ENCODE measurements at places on chromosomes 3 and 15.

DNA sequence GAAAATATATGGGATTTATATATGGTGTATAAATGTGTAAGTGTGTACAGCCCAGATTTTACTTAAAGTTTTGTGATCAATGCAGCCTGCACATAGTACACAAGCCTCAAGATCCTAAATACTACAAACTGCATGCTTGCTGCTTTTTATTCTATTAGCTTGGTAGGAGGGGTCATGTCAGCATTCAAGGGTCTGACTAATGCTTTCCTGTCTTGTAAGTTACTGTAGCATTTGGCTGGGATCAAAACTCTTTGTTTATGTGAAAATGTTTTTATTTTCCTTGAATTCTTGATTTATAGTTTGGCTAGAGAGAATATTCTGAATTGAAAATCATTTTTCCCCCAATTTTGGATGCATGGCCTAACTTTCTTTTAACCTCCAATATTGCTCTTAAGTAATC lies 370.9 kb downstream of the NSUN3 start:
- no peak for ATAC-seq

- peak; percentile 58 for ATAC-seq
These were observed 448 bp downstream of the SHISA5 start for GRCh38 chr3:48503401-48504050.

DNA sequence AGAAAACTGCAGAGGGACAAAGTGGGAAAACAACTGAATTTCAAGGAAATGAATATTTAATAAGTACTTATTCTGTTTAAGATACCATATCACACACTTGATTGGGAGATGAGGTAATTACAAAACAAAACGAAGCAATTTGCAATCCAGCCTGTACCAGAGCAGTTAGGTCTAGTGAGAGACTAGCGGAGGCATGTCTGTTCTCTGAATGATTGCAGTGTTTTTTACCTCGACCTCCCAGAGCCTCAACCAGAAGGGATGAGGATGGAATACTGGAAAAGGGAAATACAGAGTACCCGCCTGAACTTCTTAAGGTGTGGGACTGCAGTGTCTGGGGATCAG lies 59.5 kb downstream of the PIK3CB start:
- peak; percentile 21 for ATAC-seq

- ATAC-seq: peak; percentile 73
These were observed 82.4 kb upstream of the DLG1 start for GRCh38 chr3:197380786-197381185.

GRCh38 chr15:34297059-34297458 lies 40.5 kb downstream of the SLC12A6 start:
- ATAC-seq: no peak

DNA sequence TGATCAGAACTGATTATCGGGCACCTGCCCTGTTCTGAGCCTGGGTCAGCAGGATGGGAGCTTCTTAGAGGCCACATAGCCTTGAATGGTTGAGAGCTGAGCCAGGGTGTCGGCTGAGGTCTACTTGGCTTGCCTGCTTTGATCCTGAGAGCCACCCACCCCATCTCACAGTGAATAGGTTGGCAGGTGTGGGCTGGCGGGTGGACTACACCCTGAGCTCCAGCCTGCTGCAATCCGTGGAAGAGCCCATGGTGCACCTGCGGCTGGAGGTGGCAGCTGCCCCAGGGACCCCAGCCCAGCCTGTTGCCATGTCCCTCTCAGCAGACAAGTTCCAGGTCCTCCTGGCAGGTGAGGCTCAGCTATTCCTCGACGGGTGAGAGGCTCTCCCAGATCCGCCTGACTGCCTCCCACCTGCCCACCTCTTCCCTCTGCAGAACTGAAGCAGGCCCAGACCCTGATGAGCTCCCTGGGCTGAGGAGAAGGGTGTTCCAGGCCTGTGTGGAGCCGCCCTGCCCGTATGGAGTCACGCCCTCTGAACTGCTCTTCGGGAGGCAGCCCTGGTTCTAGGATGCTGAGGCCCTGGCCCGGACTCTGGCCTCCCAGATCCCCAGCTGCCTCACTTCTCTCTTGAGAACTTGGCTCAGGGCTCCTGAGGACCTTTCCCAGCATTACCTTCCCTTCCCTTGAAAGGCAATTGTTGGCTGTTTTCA lies 3.8 kb downstream of the COMMD4 start:
- ATAC-seq: no peak

DNA sequence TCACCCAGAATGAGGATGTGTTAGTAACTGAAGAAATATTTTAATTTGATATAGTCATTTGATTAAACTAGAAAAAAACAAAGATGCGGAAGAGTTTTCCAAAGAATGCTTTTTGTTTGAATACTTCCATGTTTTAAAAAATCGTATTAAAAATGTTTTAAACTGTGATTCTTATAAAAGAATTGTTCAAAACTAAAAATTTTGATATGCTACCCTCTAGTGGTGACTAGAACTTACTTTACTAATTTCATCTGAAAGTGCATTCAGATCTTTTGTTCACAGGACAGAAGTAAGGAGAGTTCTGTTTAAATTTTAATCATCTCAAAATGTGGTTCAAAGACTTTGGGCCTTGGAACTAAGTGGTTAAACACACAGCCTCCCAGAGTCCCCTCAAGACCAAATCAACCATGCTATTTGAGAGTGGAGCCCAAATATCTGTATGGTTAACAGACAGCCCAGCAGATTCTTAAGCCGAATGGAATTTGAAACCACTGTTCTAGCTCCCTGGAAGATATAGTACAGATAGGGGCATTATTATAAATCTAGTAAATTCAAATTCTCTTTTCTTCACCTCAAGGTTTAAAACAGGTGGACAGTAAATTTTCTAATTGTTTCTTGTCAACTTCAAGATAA lies 45.2 kb upstream of the SYNPR start:
- no peak for ATAC-seq

DNA sequence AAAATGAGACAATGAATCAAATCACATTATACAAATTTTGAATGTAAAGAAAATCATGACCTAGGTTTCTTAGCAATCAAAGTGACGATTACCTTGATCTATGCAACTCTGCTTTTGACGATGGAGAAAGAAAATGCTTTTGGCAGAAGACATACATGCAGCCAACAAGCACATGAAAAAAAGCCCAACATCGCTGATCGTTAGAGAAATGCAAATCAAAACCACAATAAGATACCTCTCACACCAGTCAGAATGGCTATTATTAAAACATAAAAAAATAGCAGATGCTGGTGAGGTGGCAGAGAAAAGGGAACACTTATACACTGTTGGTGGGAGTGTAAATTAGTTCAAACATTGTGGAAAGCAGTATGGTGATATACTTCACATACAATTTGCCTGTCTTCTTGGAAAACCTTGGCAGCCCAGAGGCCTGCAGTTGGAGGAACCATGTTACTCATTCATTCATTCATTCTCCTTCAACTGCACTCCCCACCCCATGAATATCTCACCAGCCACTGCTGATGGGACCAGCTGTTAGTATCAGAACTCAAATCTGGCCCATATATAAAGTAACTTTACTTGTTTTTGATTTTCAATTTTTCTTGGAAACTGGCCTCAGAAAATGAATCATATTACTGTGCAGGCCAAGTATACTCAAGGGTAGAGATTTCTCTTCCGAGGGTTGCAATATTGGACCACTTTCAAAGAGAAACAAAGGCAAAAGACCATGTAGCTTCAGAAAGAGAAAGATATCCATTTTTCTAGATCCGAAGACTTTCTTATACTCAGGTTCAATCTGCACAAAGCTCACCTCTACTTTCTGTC lies 358.6 kb upstream of the ARHGEF26 start:
- ATAC-seq: no peak

DNA sequence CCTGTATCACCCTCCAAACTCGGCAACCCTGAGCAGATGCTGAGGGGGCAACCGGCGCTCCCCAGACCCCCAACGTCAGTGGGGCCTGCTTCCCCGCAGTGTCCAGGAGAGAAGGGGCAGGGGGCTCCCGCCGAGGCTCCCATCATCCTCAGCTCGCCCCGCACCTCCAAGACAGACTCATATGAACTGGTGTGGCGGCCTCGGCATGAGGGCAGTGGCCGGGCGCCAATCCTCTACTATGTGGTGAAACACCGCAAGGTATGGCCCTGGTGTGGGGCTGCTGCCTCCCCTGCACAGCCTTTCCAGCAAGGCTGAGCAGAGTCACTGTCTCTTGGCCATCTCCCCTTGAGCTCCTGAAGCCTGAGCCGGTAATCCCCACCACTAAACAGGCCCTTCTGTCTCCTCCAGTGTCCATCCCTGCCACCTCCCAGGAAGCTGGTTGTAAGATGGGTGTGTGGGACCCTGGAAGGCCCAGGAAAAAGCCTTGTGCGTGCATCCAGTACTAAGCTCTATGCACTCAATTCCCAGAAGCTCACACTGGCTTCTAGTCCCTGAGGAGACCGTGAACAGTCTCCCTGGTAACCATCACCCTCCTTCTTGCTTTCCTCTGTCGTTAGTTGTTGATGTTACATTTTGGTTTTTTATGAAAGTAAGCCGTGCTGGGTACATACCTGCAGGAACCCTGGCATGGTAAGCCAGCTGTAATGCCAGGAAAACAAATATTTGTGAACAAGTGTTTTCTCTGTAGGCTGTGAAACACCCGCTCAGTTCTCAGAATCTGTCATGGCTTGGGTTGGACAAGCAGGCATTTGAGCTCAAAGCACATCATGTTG lies 63.3 kb downstream of the BOC start:
- no peak for ATAC-seq

- no peak for ATAC-seq
These were observed 45.6 kb downstream of the WNT5A start for GRCh38 chr3:55441499-55441898.

- no peak for ATAC-seq
These were observed 698 bp downstream of the GRM7 start for GRCh38 chr3:6861625-6862000.

DNA sequence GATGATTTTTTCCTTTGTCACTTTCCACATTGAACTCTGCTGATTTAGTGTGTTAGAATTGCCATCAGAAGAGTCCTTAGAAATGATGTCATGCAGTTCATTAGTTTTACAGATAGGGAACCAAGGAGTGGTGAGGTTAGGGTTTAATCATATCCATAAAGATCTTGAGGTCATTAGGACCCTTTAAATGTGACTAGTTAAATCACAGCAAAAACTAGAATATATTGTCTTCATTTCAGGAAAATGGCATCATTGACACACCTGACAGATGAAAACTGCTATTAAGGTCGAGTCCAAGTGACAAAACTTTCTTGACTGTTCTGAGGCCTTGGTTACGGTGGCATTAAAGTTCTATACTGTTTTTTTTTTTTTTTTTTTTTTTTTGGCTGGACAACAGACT lies 50.5 kb downstream of the MBNL1 start:
- ATAC-seq: no peak

DNA sequence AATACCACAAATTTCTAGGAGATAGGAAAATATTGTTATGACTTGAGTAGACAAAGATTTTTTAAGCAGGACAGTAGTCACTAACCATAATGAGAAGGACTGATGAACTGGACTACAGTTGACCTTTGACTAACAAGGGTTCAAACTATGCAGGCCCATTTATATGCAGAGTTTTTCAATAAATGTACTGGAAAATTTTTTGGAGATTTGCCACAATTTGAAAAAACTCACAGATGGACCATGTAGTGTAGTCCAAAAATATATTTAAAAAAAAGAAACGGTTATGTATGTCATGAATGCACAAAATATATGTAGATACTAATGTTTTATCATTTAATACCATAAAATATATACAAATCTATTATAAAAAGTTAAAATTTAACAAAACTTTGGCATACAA lies 151.8 kb downstream of the LRRN1 start:
- no peak for ATAC-seq

GRCh38 chr15:49115062-49115461 lies 40.3 kb downstream of the COPS2 start:
- no peak for ATAC-seq

- no peak for ATAC-seq
These were observed 334.7 kb downstream of the NLGN1 start for GRCh38 chr3:173732237-173732636.

DNA sequence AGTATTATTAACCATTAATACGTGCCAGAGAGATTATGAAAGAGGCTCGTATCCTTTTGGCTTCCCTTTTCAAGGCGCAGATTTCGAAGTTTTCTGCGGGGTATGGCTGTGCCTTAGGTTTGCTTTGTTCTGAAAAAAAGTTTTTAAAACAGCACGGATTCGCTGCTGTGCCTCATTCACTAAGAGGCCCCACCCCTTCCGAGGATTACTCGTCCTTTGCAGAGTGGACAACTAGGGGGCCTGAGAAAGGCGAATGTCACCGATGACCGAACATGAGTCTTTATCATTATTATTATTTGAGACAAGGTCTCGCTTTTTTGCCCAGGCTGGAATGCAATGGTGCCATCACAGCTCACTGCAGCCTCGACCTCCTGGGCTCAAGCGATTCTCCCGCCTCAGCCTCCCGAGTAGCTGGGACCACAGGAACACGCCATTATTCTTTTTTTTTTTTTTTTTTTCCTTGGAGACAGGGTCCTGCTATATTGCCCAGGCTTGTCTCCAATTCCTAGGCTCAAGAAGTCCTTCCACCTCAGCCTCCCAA lies 684 bp upstream of the RPS27L start:
- peak; percentile 42 for ATAC-seq

- peak; percentile 96 for ATAC-seq
These were observed 61.7 kb downstream of the TFDP2 start for GRCh38 chr3:142087676-142088075.

GRCh38 chr3:183920416-183920815 lies 35.7 kb upstream of the PARL start:
- ATAC-seq: no peak

GRCh38 chr15:76930831-76931396 lies 635 bp upstream of the RCN2 start:
- no peak for ATAC-seq

- ATAC-seq: no peak
These were observed 40.5 kb downstream of the SST start for GRCh38 chr3:187629711-187630110.

Measured in esophagus mucosa (tissue), 1 donor.